Dermis blood vessel endothelial cell (primary cell): ENCODE measurements at places on chromosomes 6 and 20. TPM values are rescaled to one million over a fixed set of nuclear protein-coding genes. Genes with fewer than 3 reads are reported as not detected.

The HAO1 gene
- not detected in 2 replicates for total RNA-seq

The POU5F1 gene
- total RNA-seq, result 0.68 TPM in 1 of 2 replicates, not detected in the other

The RCAN2 gene
- total RNA-seq, result 0.19 and 0.34 TPM in 2 replicates

The SRF gene
- 16.5 and 19.7 TPM in 2 replicates for total RNA-seq

The TSPO2 gene
- not detected in 2 replicates for total RNA-seq

GRCh38 chr6:33425668-33426577 is 6.1 kb downstream of the SYNGAP1 start:
- peak; percentile 88 for DNase-seq

- DNase-seq, result no peak
These were observed 2.4 kb upstream of the PYGB start for GRCh38 chr20:25245461-25245860.

DNA sequence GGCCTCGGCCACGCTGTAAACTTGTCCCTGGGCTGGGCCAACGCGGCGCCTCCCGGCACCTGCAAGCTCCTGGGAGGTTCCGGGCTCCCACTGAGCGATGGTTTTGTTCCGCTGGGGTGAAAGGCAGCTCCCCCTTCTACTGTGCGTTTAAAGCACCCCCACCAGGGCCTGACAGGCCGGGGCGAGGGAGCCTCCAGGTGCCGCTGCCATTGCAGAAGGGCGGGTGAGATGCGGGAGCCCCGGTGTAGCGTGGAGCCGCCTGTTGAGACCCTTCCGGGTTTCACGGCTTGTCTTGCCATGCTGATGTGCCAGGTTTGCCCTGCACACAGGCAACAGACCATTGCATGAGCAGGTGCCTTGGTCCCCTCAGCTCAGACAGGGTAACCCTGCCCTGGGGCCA is 2.9 kb downstream of the COL20A1 start:
- no peak for DNase-seq

DNA sequence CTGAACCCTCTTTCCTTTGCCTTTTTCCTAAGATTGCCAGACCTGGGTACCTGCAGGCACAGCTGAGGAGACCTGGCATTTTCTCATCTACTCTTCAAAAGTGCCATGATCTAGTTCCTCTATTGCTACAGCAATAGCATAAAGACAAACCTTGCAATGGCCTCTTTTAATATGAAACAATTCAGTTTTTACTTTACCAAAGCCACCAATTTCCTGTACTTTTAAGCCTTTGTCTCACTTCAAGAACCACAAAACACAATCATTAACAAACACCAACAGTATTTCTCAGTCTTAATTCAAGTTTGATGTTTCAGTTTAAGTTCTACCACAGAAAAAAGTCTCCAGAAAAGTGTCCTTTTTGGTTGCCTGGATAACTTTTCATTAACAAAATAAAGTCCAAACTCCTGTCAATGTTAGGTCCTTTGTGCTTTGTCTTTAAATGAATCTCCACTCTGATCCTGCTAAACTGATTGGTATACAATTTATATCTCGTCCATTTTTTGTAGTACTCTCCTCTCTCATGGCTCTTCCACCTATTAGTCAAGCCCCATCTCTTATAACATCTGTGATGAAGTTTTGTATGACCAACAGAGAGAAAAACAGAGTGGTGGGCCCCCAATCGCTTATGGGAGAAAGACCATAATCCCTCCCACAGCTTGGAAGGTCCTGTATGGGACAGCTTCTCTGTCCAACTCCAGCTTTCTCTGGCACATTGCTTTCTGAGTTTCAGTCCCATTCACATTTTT is 50.5 kb upstream of the THEMIS start:
- DNase-seq, result no peak

DNA sequence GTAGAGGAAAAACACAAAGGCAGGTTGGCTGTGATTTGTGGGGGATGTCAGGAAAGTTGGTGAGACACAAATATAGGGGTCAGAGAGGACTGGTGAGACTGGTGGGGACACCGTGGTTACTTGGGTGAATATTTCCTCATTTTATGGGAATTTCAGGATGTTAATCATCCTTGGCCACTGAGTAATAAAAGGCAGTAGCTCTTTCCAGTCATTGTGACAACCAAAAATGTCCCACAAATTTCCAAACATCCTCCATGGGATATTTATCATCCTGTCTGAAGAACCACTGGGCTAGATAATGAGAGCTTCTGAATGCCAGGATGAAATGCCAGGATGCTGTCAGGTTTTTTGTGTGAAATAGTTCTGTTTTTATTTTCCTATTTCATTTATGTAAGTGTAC is 374.1 kb downstream of the CD109 start:
- no peak for DNase-seq

DNA sequence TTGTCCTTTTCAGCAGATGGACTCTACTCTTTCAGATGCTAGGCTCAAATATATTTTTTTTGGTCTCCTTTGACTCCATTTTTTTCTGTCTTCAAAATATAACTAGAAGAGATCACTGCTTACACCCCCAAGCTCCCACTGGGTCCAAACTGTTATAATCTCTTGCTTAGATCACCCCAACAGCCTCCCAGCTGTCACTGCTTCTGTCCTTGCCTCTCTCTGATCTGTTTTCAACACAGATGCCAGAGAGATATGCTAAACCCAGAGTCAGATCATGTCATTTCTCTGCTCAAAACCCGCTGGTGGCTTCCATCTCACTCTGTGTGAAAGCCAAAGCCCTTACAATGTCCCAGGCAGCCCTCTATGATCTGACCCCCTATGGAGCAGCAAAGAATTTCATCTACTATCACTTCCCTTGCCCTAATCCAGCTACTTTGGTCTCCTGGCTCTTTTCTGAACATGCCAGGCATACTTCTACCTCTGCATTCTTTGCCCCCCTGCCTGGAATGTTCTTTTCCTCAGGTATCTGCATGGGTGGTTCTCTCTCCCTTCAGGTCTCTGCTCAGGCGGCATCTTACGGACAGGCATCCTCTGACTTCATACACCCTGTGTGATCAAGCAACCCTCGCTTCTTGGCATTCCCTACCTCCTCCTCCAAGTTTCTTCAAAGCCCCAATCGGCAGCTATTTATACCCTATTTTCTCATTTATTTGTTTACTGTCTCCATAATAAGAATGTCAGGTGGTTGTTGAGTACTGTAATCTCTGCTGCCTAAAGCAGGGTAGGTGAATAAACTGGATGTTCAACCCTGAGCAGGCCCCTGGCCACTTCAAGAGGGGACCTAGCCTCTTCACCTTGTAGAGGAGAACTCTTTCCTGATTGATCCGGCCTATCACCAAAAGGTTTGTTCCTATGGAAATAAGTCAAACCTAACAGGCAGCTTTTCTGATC is 43.6 kb upstream of the SLC4A11 start:
- no peak for DNase-seq

DNA sequence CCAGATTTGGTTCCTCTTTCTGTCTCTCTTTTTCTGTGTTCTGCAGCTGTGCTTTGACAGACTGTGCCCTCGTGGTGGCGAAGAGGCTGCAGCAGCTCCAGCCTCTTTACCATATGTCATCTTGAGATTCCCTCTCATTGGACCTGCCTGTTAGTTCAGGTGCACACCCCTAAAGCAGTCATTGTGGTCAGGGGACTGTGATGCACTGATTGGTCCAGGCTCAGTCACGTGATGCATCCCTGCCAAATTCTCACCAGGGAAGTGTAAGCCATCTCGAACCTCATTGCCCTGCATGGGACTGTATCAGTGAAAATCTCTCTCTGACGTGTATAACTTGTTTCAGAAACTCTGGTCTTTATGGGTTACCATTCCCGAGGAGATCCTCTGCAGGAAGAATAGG is 160.3 kb downstream of the EYA2 start:
- DNase-seq, result no peak

- DNase-seq, result no peak
These were observed 13.6 kb upstream of the C20orf144 start for GRCh38 chr20:33648396-33649004.

- peak; percentile 86 for DNase-seq
These were observed 43.1 kb downstream of the CD109 start for GRCh38 chr6:73739096-73739495.

GRCh38 chr6:132816660-132817059 is 2.3 kb downstream of the RPS12 start:
- DNase-seq, result no peak
